ENCODE measurements at places on chromosomes 5 and 9.
A peak's percentile ranks its signal among the peaks of the same experiment; 100 is the strongest.

- peak; percentile 56 for DNase-seq
Measured at GRCh38 chr5:41270423-41271251, 57.3 kb upstream of the C6 start.

GRCh38 chr9:130167927-130168326 lies 4.3 kb upstream of the NCS1 start:
- DNase-seq = no peak

GRCh38 chr5:8295141-8295540 lies 426.2 kb downstream of the MTRR start:
- DNase-seq = no peak

DNA sequence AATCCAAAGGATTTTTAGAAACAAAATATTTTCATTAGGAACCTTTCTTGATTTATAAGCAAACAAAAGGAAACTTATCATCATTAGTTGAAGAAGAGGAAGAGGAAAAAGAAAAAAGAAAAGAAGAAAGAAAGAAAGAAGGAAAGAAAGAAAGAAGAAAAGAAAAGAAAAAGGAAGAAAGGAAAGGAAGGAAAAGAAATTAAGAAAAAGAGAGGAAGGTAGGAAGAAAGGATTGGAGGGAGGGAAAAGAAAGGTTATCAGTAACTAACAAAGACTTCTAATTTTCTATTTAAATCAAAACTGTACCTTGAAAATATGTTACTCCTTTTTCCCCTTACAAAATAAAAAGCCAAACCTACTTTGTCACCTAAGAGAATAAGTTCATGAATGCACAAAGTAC lies 10.0 kb downstream of the EBF1 start:
- DNase-seq = no peak

GRCh38 chr5:116231288-116231687 lies 146.5 kb downstream of the COMMD10 start:
- no peak for DNase-seq
